ENCODE measurements at places on chromosomes 6 and 20.

- no peak for DNase-seq
Measured at GRCh38 chr6:51213811-51214210, 395.1 kb downstream of the TFAP2B start.

- DNase-seq: no peak
Measured at GRCh38 chr6:13638626-13639025, 23.5 kb downstream of the NOL7 start.

DNA sequence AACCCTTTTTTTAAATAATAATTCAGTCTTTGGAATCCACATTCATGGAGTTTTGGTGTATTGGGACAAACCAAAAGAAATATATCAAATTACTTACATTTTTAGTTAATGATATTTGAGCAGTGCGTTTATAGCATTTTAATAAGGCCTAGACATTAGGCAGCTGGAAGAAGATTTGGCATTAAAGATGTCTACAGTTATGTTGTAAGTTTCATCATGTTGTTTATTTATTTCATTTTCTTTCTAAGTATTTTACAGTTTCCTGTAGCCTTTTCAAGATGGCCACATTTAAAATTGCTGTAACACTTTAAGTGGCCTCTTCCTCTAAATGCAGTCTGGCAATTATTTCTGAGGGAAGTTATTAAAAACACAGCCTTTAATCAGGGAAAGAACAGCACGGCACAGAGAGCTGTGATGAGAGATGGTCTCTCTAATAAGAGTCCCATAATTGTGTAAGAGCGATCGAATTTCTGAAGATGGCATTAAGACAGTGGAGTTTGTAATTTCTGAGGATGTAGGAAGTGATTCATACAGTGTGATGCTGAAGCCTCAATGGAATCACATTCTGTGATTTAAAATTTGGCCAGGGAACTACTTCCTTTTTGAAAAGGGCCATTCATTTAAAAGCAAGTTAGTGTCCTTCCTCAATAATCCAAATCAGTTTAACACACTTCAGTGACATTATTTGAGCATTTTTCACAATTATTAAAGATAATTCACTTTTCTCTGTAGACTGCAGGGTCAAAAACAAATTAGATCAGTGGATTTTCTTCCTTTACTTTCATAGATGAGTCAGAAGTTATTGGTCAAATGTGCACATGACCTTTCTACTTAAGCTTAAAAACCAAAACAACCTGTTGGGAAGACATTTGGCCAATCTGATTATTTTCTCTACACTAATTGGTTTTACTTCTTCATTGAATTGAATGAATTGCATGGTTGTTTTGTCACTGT, 52.4 kb upstream of the EDN3 start:
- DNase-seq: no peak

DNA sequence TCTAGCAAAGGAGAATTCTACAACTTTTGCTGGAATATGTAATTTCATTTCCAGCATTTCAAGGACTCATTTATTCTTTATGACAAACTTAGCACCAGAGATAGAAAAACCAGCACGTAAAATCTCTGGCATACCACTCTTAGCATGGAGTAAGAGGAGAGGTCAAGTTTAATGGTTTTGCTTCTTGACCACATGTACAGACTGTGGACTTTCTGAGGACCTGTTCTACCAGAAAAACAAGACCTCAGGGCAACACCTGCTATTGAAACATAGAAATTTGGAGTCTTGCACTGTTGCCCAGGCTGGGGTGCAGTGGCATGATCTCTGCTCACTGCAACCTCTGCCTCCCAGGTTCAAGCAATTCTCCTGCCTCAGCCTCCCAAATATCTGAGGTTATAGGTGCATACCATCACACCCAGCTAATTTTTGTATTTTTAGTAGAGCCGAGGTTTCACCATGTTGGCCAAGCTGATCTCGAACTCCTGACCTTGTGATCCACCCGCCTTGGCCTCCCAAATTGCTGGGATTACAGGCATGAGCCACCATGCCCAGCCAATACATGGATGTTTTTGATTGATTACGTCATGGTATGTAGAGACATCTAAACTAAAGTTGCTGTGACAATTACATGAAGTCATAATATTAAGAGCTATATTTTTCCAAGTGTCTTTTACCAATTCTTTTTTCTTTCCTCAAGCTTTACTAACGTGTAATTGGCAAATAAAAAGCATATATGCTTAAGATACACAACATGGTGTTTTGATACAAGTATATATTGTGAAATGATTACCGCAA, 36.1 kb downstream of the CRYBG1 start:
- DNase-seq: no peak

DNA sequence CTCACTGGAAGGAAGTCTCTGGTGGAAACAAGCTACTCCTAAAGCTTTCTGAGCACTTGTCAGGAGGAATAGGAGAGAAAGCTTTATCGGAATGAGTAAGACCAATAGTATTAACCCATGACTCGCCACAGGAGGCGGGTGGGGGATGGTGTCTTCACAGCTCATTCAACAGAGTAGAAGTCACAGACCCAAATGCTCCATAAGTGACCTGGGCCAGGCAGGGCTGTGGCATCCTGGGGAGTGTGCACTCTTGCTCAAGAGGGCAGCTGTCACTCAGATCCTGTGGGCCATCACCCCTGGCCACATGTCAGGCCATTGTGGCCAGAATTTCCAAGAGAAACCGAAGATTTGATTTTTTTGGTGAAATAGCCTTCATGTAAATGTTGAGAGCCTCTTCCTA, 116.0 kb downstream of the SYCP2 start:
- no peak for DNase-seq

DNA sequence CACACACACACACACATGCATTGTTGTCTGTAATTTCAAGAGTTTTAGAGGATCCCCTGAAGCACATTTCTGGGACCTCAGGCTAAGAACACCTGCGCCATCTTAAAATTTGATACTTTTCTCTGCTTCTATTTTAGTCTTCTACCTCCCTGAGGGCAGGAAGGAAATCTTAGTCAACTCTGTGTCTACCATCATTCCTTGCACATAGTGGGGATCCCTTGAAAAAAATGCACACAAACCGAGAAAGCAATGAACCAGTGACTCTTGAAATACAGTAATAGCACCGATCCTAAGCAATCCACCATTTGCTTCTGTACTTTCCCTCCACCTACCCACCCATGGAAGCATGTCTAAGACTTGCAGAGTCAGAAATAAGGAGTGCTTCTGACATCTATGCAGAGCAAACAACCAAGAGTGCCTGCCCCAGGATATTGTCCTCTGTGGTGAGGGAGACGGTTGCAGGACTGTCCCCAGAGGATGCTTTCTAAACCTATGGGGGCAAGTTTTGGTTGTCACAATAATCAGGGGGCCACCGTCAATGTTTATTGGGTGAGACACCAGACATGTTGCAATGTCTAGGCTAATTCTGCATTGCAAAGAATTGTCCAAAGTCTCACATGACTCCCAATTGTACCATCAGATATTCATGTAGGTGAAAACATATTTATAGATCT, 208.0 kb upstream of the TAB2 start:
- no peak for DNase-seq

GRCh38 chr6:113777601-113778000, 79.5 kb upstream of the MARCKS start:
- DNase-seq: no peak

DNA sequence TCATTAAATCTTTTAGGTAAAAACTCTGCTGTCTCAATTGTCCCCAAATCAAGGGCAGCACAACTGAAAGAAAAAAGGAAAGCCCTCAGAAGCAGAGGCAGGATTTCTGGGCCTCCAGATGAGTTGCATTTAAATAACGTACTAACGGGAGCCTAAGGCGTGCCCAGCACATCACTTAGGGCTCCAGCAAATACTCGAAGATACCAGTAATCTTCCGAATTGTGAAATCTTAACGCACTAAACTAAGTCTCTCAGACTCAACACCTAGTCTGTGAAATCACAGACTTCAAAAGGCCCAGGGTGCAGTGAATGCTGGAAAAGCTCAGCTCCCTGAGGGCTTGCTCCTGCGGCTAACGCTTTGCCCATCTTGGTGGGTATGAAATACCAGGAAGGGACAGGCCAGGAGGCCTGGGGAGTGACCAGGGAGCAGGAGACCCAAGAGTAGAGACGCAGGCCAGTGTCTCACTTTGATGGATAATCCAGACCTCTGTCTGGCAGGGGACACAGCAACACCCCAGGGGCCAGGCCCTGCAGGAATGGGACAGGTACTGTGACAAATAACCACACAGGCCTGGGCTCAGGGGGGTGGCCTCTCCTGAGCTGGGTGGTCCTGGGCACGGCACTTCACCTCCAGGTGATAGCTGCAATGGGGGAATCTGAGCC, 36.4 kb downstream of the RRBP1 start:
- no peak for DNase-seq

DNA sequence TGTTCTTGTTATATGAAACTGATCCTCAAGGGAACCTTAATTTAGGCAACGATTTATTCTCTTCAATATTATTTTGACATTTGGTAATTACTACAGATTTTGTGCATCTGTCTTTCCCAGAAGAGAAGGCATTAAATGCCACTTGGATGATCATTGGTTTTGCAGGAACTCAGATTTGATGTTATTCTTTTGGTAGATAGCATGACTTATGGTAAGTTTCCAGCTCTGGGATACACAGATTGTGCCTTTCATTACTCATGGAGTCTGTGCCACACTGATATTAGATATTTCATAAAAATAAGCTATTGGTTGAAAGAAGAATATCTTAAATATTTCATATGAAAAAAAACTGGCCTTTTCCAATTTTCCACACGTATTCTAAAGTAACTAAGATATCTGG, 120.1 kb downstream of the AIG1 start:
- no peak for DNase-seq

GRCh38 chr20:33724439-33725094, 4.5 kb upstream of the PXMP4 start:
- no peak for DNase-seq

GRCh38 chr6:127812985-127813698, 87.7 kb downstream of the THEMIS start:
- peak; percentile 24 for DNase-seq

GRCh38 chr6:89596056-89596455, 42.5 kb downstream of the LYRM2 start:
- DNase-seq: no peak

DNA sequence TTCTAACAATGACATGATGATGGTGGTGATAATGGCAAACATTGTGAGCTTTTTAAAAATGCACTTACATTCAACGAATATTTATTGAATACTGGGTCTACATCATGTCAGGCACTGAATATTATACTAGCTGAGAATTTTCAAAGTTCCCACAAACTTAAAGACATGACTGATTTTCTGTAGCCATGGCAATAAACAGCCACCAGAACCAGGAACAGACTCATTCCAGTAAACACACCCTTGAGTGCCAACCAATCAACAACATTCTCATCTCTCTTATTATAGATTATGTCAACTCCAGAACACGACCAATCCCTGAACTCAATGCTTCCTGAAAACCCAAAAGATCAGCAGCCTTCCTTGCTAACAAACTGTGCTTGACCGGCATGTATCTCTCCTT, 212.4 kb upstream of the RUNX2 start:
- no peak for DNase-seq

DNA sequence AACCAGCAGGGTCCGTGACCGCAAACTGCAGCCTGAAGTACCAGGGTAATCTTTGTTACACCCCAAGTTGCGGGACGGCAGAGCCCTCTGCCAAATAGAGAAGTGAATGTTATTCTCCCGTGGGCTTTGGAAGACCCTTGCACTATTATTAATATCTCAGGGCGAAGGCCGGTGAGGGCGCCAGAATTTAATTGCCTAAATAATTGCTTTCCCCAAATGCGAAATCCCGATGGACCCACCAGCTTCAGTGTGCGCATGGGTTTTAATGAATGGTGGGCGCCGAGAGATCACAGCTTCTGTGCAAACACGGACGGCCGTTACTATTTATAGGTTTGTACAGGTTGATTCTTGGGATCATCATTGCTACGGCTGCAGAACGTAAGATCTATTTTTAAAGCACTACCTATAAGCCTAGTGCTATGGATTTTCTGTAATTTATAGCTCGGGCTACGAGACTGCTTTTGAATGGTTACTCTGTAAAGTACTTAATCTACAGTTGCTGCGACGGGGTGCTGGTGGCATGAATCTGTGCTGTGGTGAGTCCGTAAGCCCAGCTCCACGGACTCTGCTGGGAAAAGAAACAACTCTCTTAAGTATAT, 15.2 kb upstream of the PHACTR3 start:
- DNase-seq: no peak

DNA sequence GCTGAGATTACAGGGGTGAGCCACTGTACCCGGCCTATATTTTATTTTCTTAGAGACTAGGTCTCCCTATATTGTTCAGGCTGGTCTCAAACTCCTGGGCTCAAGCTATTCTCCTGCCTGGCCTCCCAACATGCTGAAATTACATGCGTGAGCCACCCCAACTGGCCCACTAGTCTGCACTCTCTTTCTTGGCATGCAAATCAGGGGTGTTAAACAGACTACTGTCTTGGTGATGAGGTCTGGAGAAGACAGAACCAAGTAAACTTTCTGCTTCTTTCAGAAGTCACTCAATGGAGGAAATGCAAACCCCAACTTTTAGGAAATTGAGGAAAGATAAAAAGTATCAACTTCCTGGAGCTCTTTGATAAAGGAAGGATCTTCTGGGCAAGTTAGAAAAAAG, 8.0 kb upstream of the TUBB2B start:
- no peak for DNase-seq

- DNase-seq: no peak
Measured at GRCh38 chr20:37468886-37469285, 52.2 kb upstream of the NNAT start.

GRCh38 chr20:8640461-8640860, 428.4 kb upstream of the PLCB4 start:
- DNase-seq: no peak

GRCh38 chr6:157059781-157060180, 263.5 kb downstream of the TMEM242 start:
- DNase-seq: no peak

GRCh38 chr6:163356324-163356723, 58.2 kb upstream of the QKI start:
- no peak for DNase-seq

GRCh38 chr6:84150705-84151104, 76.7 kb downstream of the CEP162 start:
- DNase-seq: peak; percentile 0

DNA sequence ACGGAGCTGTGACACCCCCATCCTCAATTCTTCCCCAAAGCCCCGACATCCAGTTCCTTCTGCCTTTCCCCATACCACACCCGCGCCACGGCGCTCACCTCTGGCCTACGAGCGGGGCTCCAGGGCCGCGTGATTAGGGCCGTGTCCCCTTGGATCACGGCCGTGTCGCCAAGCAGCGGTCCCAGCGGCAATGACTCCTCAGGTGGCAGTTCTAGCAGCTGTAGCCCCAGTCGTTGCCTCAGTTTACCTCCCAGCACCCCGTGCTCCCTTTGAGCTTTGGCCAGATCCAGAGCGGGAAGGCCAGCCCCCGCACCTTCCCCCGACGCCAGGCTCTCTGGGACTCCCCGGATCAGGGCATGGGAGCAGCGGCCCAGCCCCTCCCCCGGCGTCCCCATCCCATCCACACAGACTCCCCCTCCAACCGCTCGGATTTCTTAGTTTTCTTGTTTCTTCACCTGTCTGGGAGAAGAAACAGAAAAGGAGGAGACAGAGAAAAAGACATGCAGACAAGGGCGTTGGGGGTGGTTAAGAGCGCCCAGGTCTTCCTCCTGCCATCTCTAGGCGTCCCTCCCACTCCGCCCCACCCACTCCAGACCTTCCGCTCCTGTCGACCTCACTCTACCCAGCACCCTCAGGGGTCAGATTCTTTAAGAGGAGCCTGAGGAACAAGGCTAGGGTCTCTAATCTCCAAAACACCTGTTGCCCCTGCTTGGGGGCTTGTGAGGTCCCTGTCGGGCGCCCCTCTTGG, at the start of gene DDAH2:
Gene DDAH2, minus strand, starts transcription at position 533 of the 748 bp plus-strand sequence. Its CDS starts 138 bp downstream, at position 395.
- DNase-seq: no peak

Measured in stimulated activated CD4-positive, alpha-beta T cell treated with anti-CD3 and anti-CD28 coated beads, Interleukin-12 subunit alpha, Interleukin-12 subunit beta, amount 100 ng/mL, for 48 hours (primary cell).